ENCODE measurements at places on chromosomes 3 and 15.

GRCh38 chr3:188218603-188219002 lies 64.6 kb downstream of the LPP start:
- DNase-seq = no peak

- no peak for DNase-seq
Measured at GRCh38 chr3:74001436-74001835, 376.7 kb upstream of the PDZRN3 start.

DNA sequence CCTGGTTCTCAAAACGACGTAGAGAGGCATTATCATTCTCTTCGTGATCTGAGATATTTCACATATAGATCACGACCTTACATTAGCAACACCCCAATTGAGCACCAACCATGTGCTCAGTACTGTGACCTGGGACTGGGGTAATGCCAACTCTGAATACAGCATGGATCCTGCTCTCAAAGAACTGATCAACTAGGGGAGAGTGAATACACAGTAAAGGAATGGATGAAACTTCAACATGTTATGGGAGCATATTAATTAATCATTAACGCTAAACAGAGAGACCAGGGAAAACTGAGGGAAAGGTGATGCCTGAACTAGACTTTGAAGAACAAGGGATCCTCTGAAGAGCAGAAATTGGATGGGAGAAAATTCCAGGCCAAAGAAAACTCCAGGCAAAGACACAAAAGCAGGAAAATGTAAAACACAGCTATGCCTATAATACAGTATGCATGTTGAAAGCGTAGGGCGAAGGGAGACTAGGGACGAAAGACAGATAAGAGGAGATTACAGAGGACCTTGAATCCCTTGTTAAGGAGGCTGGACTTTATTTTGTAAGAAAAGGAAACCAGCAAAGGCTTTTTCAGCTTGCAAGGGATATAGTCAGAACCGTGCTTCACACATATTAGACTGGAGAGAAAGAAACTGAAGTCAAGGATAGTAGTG lies 105.7 kb downstream of the ANO10 start:
- DNase-seq = no peak

- no peak for DNase-seq
Measured at GRCh38 chr3:159795042-159795441, 193.6 kb upstream of the IL12A start.

- DNase-seq = peak; percentile 51
Measured at GRCh38 chr15:90219421-90220141, 14.2 kb downstream of the CIB1 start.

DNA sequence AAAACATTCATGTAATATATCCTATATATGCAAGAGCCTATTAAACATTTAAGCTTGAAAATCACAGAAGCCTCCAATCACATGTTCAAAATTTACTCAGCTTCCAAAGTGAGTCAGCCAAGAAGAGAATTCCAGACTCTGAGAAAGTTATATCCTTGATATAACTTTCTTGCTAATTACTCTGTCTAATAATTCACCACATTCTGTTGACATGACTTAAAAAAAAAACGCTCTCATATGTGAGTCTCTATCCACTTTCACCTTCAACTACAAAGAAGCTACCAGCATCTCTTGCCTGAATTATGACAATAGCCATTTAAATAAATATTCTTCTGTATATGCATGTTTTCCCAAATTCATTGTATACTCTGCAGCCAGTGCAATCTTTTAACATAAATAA lies 1116.3 kb upstream of the CADM2 start:
- no peak for DNase-seq

- no peak for DNase-seq
Measured at GRCh38 chr3:107861422-107861821, 229.4 kb downstream of the CD47 start.

DNA sequence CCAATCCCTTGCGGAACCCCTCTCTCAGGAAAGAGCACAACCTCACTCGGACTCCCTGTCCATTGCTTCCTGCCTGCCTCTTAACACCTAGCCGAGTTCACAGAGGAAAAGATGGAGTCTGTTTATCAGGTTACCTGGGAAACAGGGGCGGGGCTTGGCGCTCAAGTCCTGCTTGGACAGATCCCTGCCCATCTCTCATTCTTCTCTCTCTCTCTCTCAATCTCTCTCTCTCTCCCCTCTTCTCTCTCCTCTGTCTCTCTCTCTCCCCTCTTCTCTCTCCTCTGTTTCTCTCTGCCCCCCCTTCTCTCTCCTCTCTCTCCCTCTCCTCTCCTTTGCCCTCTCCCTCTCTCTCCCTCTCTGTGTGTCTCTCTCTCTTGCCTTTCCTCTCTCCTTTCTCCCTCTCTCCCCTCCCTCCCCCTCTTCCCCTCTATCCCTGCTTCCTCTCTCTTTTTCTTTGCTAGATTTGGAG lies at the start of gene EFHB:
Gene EFHB (minus strand): TSS at position 120 of the 469 bp plus-strand sequence. CDS start 199 bp downstream, outside the sequence.
- no peak for DNase-seq

- no peak for DNase-seq
Measured at GRCh38 chr3:175342196-175342595, 483.1 kb downstream of the NAALADL2 start.
